Stimulated activated CD4-positive, alpha-beta T cell treated with anti-CD3 and anti-CD28 coated beads, Interleukin-4, amount 100 ng/mL, for 48 hours (primary cell): ENCODE measurements at places on chromosomes 12 and 14.

DNA sequence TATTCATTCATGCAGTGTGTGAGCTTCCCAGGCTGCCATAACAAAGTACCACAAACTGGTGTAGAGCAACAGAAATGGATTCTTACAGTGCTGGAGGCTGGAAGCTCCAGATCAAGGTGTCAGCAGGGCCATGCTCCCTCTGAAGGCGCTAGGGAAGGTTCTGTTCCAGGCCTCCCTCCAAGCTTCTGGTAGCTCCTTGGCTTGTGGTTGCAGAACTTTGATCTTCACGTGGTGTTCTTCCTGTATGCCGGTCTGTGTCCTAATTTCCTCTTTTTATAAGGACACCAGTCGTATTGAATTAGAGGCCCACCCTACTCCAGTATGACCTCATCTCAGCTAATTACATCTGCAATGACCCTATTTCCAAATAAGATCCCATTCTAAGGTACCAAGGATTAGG, 3.1 kb downstream of the OTUB2 start:
- DNase-seq = no peak

- no peak for DNase-seq
Observed at GRCh38 chr12:56880125-56880992, 53.8 kb downstream of the SDR9C7 start.

DNA sequence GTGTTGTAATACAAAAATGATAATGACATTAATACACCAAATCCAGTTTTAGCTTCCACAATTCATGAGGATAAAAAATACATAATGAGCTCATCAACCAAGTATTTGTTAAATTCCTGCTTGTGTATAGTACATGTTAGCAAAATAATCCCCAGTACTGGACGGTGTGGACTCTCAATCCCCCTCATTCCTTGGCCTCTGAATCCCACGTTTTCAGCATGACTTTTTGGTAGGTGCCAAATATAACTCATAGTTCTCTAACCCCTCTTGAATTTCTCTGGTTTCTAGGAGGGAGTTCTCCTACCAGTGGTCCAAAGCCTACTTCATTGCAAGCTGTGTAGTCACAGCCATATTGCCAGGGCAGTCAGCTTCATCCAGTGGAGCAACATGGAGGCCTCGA, 41.4 kb upstream of the EPS8 start:
- no peak for DNase-seq

DNA sequence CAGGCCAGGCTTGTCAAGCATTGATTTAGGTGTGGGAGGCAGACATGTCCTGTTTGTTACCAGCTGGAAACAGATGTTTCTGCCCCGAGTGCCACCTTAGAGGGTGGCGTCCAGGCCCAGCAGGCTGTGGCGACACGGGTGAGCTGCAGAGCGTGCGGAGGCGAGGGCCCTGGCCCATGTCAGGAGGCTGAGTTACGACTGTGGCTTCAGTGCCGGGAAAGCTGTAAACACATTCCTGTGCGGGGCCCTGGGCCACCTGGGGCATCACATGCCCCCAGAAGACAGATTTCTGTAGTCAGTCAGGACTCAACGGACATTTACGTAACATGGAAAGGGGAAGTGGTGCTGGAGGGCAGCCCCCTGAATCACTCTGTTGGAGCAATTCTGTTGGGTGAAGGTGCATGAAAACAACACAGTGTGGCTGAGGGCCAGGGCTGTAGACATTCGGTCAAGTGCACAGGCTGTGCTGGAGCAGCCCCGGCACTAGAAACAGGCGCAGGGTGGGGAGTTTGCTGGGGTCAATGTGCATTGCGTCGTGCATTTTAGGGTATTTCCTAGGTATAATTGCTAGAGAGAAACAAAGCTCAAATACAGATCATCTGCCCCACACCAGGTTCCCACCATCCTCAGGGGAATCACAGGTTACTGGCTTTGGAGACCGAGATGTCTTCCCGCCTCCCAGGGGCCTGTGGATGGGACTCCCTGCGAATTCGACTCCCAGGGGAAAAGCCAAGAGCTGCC, 291.8 kb downstream of the TMEM121 start:
- DNase-seq = no peak

DNA sequence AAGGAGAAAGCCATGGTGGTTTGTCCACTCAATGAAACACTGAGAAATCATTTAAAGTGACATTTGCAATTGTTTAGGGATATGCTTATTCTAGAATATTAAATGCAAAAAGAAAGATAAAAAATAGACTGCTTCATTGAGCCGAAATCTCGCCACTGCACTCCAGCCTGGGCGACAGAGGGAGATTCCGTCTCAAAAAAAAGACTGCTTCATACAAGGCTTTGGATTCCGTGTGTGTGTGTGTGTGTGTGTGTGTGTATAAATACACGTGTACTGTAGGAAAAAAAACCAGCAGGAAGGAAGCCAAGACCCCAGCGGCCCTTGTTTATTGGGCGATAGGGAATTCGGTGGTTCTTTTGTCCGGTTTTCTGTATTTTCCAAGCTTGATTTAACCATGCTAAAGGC, 3.2 kb upstream of the ZNF839 start:
- DNase-seq = no peak

DNA sequence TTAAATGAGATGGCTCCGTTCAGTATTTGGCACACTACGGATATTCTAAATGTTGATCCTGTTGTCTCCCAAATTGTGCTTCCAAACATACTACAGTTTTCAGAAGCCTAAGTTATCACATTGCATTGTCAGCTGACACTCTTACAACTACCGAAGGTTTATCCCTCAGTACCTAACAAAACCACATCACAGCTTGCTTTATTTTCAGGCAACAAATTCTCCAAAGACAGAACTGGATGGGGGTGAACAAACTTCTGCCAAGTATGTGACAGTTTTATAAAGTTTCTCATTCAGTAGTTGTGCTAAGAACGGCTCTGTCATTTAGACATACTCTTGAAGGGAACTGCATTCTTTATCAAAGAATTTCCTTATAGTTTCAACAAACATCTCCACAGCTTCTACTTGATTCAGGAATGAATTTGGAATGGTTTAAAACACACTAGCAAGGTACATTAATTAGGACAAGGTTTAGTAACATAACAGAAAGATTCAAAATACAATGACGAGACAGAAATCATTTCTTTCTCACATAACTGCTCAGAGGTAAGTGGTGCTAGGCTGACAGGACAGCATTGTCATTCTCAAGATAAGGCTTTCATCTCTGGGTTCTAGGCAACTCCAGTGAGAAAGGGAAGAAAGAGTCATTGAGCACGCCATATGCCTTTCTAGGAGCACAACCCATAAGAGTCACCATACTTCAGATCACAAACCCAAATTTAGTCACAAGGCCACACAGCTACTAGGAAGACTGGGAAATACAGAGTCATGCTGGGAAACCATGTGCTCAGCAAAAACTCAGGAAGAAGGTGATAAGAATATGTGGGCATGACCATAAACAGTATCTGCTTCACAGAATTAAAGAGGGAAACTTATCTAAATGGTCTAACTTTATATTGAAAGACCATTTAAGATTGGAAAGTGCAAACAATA, 100.7 kb downstream of the DUSP6 start:
- no peak for DNase-seq

DNA sequence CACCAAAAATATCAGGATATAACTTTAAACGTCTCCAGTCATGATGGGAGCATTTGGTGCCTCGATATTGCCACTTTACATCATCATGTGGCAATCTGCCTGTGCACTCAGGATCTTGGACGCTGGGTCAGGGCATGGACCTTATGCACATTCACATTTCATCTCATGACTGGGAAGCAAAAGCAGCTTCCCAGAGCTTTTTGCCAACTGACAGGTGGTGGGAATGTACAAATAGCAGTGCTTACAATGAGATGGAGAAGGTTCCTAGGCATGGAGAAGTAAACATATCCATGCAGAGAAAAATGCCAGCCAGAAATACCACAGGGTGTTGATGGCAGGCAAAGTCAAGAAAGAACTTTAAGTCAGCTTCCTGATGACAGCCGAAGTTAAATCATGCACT, 30.3 kb downstream of the EFCAB11 start:
- no peak for DNase-seq

DNA sequence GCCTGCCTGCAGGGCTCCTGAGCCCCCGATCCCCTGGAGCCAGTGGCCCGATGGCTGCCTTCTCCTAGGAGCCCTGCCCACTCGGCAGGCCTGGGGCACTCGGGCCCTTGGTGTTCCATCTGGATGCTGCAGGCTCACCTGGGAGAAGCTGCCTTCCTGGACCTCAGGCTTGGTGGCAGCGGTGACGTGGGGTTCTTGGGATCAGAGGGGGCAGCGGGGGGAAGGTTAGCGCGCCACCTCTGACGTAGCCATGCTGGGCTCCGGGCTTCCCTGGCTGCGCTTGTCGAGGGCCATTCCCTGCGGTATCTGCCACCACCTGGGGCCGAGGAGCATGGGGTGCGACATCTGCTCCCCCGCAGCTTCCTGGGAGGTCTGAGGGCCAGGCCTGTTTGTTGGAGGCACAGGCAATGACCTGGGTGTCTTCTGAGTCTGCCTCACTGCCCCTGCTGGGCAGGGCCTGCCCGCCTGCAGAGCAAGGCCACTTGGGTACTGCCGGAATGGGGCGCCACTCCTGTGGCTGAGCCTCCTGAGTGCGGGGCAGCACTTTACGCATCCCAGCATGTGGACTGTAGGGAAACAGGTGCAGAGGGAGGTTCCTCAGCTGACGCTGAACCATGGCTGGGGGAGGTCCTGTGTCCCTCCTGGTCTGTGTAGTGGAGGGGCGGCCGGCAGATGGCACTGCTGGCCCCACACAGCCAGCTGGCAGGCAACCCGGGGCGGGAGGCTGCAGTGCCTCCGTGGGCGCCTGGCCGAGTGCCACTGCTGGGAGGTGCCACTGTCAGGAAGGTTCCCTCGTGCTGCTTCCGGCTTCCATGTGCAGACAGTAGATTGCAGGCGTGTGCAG, 20.3 kb downstream of the MTA1 start:
- no peak for DNase-seq

DNA sequence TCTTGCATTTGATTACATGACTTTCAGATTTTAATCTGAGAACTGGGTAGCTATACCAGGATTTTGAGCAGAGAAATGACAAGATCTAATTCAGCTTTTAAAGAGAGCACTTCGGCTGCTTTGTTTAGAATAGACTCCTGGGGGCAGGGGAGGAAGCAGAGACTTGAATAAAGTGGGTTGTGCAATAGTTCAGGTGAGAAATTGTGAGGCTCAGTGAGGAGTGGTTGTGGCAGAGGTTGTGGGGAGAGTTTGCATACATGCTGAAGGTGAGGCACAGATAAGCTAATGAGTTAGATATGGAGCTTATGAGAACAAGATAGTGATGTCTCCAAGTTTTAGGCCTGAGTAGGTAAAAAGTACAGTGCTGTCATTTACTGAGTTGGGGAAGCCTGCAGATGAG, 281.4 kb downstream of the FLRT2 start:
- no peak for DNase-seq

DNA sequence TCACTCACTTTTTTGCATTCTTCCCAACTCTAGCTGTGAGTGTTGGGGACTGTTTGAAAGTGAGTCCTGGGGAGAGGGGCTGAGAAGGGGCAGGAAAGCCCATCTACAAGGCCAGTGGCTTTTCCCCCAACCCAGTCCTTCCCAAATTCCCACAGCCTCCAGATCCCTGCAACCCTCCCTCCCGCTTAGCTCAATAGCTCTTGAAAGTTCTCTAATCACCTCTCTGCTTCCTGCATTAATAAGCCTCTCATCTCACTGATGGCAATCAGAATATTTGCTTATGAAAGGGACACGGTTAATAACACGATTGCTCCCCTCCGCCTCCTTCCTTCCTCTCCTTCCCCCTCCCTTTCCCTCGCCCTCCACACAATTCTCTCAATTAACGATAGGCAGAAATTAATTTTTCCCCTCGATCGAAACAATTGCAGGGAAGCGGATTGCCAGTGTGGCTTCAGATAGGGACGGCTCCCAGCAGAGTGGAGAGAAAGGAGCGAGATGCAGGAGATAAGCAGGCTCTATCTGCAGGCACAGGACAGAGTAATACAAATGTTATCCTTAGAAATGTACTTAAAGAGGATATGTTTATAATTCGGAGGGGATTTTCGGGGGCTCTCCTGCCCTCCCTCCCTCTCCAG, 15.1 kb upstream of the GPATCH2L start:
- no peak for DNase-seq

DNA sequence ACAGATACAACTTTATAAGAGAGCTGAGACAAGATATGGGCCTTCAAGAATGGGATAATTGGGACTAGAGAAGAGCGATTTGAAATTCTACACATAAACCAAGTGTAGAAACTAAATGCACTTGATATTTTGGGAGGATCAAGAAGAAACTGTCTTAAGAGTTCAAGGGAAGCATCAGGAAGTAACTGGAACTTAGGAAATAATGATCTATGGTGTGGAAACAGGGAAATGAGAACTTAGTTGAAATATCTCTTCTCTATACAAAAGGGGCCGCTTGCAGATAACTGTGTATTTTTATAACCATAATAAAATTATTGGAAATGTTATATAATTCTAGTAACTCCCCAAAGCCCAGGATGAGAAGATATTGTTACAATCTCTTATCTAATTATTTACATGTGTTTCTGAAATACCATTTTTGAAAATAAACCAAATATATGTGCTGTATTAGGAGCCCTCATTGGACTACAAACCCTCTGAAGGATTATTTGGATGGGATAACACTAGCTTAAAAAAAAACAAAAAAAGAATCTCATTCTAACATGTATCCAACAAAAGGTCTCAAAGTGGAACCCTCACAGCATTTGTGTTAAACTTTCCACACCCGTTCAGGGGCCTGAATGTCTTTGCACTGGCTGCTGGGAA, 84.7 kb upstream of the FLRT2 start:
- DNase-seq = no peak

DNA sequence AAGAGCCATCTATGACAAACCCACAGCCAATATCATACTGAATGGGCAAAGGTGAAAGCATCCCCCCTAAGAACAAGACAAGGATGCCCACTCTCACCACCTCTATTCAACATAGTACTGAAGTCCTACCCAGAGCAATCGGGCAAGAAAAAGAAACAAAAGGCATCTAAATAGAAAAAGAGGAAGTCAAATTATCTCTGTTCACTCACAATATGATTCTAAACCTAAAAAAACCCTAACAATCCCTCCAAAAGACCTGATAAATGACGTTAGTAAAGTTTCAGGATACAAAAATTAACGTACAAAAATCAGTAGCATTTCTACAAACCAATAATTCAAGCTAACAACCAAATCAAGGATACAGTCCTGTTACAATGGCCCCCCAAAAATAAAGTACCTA, 26.9 kb downstream of the MDM1 start:
- no peak for DNase-seq

DNA sequence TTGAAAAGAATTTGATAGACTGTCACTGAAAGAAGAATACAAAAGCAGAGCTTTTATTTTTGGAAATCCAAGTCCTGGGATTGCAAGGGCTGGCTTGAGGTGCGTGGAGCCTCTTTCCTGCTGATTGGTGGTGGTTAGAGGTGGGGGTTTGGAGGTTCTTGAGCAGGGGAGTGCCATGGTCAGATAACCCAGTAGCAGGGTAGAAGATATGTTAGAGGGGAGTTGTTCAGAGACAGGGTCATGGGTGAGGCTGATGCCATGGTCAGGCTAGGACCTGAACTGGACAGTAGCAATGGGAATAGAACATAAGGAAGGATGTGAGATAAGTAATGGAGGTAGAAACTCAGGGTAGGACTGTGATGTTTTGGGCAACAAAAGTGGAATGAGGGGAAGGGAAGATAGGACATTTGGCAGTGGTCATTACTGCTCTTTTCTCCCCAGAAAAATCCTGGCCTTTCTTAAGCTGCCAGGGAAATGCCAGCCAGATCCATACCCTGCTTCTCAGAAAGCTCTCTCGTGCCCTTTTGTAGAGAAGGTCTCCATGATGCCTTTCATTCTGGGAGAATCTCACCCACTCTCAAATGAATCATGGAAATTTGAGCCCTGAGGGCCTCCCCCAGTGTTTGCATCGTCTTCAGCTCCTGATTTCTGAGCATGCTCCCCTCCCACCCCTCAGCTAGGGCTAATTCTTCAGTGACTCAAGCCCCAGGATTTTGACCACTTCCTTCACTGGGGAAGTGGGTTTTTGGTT, 9.5 kb downstream of the EMP1 start:
- no peak for DNase-seq
